Hepatocyte (in vitro differentiated cells): ENCODE measurements at places on chromosomes 12 and 14. TPM values are rescaled to one million over a fixed set of nuclear protein-coding genes. Genes with fewer than 3 reads are reported as not detected.

- peak overlapping the region; percentile 95 for H3K27ac ChIP-seq
- H3K4me3 ChIP-seq, result no peak overlapping the region
- no peaks in the 10 kb centered on the region for H3K36me3 ChIP-seq
- H3K4me1 ChIP-seq, result peaks cover 7% of the 10 kb centered on the region
- DNase-seq, result no peak
Measured at GRCh38 chr12:56082382-56082781, 2.4 kb downstream of the ERBB3 start.

GRCh38 chr12:85138833-85139232 is 102.7 kb downstream of the LRRIQ1 start:
- H3K27ac ChIP-seq, result no peak overlapping the region
- H3K4me3 ChIP-seq, result no peak overlapping the region
- H3K27me3 ChIP-seq, result no peaks in the 10 kb centered on the region
- no peak for DNase-seq
- H3K36me3 ChIP-seq, result no peaks in the 10 kb centered on the region

DNA sequence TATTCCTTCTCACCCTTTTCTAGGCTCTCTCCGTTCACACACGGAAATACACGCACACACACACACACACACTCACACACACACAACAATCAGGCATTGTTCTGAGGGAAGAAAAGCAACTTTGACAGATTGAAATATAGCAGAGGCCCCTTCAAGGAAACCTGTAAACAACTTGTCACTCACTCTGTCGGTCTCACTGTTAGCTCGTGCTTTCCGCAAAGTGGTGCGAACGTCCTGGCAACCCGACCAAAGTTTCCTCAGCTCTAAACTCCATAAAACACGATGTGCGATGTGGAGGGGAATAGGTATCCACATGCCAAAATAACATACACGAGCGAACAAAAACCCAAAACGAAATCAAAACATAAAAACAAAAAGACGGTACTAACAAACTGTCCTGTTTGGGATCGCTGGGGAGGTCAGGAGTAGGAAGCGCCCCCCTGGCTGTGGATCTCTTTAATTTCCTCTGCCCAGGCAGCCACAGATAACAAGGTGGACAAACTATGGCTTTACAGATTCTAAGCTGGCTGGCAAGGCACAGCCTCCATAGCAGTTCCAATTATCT is 822 bp upstream of the SOX5 start:
- no peaks in the 10 kb centered on the region for H3K36me3 ChIP-seq
- H3K27me3 ChIP-seq, result no peaks in the 10 kb centered on the region
- H3K4me1 ChIP-seq, result no peaks in the 10 kb centered on the region
- DNase-seq, result peak; percentile 10
- peak overlapping the region; percentile 41 for H3K4me3 ChIP-seq
- H3K27ac ChIP-seq, result peak overlapping the region; percentile 27

DNA sequence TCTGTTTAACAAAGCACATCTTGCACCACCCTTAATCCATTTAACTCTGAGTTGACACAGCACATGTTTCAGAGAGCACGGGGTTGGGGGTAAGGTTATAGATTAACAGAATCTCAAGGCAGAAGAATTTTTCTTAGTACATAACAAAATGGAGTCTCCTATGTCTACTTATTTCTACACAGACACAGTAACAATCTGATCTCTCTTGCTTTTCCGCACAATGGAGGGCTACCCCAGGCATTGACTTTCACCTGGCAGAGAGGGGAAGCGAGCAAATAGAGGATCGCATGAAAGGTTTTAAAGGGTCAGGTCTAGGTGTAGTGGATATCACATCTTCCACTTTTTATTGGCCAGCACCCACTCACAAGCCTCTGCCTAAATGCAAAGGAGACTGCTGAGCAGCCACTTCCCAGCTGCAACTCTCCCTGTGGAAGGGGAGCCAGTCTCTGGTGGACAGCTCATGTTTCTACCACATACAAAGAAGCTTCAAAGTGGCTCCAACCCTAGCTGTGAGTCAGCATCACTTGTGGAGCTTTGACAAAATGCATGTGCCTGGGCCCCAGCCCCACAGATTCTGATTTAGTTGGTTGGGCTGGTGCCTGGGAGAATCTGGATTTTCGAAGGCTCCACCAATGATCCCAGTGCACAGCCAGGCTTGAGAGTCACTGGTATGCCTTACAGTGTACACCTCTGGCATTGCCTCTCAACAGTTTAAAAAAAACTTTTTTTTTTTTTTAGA is 7.2 kb upstream of the FNTB start:
- no peaks in the 10 kb centered on the region for H3K27me3 ChIP-seq
- H3K27ac ChIP-seq, result peak overlapping the region; percentile 86
- no peak overlapping the region for H3K4me3 ChIP-seq
- DNase-seq, result peak; percentile 36

DNA sequence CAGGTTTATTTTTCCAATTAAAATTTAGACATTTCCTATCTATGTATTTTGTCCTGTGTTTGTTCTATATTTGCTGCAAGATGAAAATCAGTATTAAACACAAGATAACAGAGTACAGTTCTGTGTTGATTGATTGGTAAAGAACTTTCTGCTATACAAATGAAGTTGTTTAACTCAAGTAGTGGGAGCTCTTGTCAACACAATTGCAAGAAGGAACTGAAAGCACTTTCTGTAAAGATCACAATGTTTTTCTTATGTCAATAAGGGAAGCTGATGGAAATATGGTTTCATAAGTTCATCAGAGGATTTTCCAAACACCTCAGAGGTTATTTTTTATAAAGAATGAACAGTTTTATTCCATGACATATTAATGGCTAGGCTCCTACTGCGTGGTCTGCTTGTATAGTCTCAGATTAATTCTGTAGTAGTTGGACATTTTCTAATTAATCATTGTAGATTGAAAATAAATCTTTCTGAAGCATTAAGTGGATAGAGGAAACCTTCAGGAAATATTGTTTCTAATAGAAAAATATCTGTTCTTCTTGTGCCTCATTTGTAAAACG is 379.5 kb downstream of the LRFN5 start:
- no peak overlapping the region for H3K27ac ChIP-seq
- H3K27me3 ChIP-seq, result no peaks in the 10 kb centered on the region
- H3K36me3 ChIP-seq, result no peaks in the 10 kb centered on the region
- no peak overlapping the region for H3K4me3 ChIP-seq
- no peaks in the 10 kb centered on the region for H3K4me1 ChIP-seq

DNA sequence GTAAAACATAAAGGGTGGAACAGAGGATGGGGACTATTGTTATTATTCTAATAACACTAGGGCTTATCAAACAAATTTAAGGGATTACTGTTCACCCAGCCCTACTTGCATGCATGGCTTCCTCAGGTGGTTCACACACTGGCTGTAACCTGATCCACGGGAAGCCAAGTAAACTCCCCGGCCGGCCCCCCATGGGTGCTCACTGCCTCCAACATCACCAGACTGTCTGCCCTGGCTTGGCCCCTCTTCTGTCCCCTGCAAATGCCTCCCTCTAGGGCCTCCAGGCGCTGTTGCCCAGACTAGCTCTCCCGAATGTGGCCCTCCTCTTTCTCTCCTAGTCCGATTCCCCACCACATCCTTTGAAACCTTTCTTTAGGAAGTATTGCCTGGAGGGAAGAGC is 18.6 kb downstream of the FAIM2 start:
- no peak for DNase-seq
- H3K4me1 ChIP-seq, result no peaks in the 10 kb centered on the region
- H3K4me3 ChIP-seq, result no peak overlapping the region
- no peaks in the 10 kb centered on the region for H3K36me3 ChIP-seq
- H3K27me3 ChIP-seq, result peaks cover 3% of the 10 kb centered on the region

DNA sequence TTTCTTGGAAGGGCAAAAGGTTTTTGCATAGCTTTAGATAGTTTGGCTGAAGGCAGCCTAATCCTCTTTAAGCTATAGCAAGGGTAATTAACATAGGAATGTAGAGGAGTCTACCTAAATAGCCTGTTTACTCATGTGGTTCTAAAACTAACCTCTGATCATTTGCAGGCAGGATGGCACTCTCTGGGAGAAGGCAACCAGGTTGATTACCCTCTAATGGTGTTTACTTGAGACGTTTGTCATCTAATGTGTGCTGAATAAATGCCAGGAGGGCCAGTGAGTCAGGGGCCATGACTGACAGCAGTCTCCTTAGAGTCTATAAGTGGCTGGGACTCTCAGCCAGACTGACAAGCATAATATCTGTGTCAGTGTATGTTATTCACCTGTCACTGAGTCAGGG is 286.4 kb downstream of the PCNX1 start:
- H3K27ac ChIP-seq, result no peak overlapping the region
- no peaks in the 10 kb centered on the region for H3K36me3 ChIP-seq
- no peak overlapping the region for H3K4me3 ChIP-seq
- H3K4me1 ChIP-seq, result no peaks in the 10 kb centered on the region
- H3K27me3 ChIP-seq, result no peaks in the 10 kb centered on the region

GRCh38 chr14:21631084-21631483 is 3.7 kb downstream of the OR10G2 start:
- H3K27me3 ChIP-seq, result no peaks in the 10 kb centered on the region
- DNase-seq, result peak; percentile 34
- no peaks in the 10 kb centered on the region for H3K36me3 ChIP-seq
- no peak overlapping the region for H3K4me3 ChIP-seq
- no peaks in the 10 kb centered on the region for H3K4me1 ChIP-seq

- no peak for DNase-seq
- H3K27me3 ChIP-seq, result no peaks in the 10 kb centered on the region
- peaks cover 13% of the 10 kb centered on the region for H3K4me1 ChIP-seq
- H3K27ac ChIP-seq, result peak overlapping the region; percentile 5
- no peak overlapping the region for H3K4me3 ChIP-seq
Measured at GRCh38 chr14:59274991-59275391, 86.5 kb downstream of the DAAM1 start.

DNA sequence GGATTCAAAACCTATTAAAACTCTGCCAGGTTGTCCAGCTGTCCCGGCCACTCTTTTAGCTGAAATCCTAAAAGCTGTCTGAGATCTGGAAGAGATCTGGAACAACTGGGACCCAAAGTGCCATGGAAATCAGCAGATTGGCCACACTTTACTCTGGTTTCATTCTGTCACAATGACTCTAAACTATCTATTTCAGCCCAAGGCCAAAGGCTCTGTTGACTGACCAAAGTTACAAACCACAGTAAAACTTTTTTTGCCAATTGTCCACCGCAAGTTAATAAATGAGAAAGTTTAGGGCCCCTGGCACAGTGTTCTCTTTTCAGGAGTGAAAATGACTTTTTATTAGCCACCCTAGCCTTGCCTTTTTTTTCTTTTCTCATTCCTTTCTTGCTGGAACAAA is 113.4 kb upstream of the CPM start:
- no peaks in the 10 kb centered on the region for H3K4me1 ChIP-seq
- H3K4me3 ChIP-seq, result no peak overlapping the region
- H3K27me3 ChIP-seq, result no peaks in the 10 kb centered on the region
- no peak for DNase-seq
- peak overlapping the region; percentile 4 for H3K27ac ChIP-seq

GRCh38 chr12:10031771-10032175 is 1.3 kb downstream of the CLEC9A start:
- no peak overlapping the region for H3K4me3 ChIP-seq
- H3K27ac ChIP-seq, result no peak overlapping the region
- H3K36me3 ChIP-seq, result no peaks in the 10 kb centered on the region
- H3K4me1 ChIP-seq, result no peaks in the 10 kb centered on the region
- no peak for DNase-seq

DNA sequence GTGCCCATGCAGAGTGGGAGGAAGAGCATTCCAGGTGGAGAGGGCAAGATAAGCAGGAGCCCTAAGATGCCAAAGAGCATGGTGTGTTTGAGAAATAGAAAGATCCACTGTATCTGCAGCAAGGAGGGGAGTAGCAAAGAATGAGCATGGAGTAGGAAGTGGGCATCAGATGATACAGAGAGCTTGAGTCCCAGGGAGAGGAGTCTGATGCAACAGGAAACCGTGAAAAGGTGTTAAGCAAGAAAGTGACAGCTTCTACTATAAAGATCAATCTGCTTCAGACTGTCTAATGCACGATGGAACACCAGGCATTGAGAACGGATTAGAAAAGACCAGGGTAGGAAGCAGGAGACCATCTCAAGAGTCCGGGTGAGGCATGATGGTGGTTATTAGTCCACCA is 12.3 kb upstream of the GPRC5D start:
- no peaks in the 10 kb centered on the region for H3K27me3 ChIP-seq
- no peaks in the 10 kb centered on the region for H3K4me1 ChIP-seq
- no peak for DNase-seq

DNA sequence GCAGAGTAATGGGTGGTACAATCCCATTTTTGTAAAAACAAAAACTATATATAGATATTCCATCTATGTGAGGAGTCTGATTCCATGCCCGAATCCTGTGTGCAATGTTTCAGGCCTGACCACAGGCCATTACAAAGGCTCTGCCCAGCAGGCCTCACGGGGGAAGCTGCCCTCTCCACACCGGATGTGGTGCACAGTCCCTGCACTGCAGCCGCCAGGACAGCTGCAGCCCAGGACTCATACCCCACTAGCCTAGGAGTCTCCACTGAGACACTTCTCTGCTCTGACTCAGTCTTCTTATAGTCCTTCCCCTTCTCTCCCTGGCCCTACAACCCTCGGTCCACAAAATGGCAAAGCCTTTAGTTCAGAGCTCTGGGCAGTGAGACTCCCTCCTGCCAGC is 190.4 kb downstream of the PPM1H start:
- H3K4me1 ChIP-seq, result peaks cover 6% of the 10 kb centered on the region
- H3K27ac ChIP-seq, result no peak overlapping the region
- no peak for DNase-seq
- no peaks in the 10 kb centered on the region for H3K36me3 ChIP-seq
- no peak overlapping the region for H3K4me3 ChIP-seq

GRCh38 chr12:5794156-5794555 is 150.9 kb downstream of the ANO2 start:
- no peak overlapping the region for H3K4me3 ChIP-seq
- no peaks in the 10 kb centered on the region for H3K4me1 ChIP-seq
- no peak overlapping the region for H3K27ac ChIP-seq
- DNase-seq, result no peak
- H3K27me3 ChIP-seq, result peaks cover 5% of the 10 kb centered on the region
- no peaks in the 10 kb centered on the region for H3K36me3 ChIP-seq

GRCh38 chr14:50560931-50561285 is 963 bp downstream of the ATL1 start:
- H3K4me1 ChIP-seq, result no peaks in the 10 kb centered on the region
- H3K36me3 ChIP-seq, result no peaks in the 10 kb centered on the region

DNA sequence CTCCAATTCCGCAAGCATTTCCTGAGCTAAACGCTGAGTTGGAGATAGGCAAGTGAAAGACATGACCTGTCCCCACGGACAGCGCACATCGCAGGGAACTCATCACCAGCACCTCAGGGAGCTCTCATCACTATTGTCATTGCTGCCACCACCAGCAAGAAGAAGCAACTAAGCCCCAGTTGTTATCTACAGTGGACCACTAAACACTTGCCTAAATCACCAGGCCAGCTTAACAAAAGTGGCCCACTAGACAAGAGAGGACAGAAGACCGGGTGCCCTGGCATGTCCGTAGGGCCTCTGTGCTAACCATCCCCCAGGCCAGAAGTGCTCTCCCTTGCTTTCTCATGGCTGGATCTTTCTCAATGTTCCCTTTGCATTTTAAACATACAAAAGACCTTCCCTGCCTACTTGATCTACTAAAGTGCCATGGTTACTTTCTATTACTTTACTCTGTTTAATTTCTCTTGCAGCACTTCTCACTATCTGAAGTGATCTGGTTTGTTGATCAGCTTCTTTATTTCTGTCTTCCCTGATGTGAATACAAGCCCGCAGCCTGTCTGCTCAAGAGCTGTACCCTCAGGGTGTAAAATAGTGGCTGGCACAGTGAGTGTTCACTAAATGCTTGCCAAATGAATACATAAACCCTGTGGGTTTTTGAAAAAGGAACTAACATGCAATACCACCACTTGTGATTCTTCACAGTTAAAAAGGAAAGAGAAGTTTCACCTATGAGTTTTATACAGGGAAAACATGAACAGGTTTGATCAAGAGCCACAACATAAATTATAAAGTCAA is 60.9 kb upstream of the RFLNA start:
- no peaks in the 10 kb centered on the region for H3K27me3 ChIP-seq
- no peak overlapping the region for H3K4me3 ChIP-seq
- peak overlapping the region; percentile 95 for H3K27ac ChIP-seq

The SPIC gene
- total RNA-seq, result not detected in 2 replicates

The TRMT5 gene
- total RNA-seq, result 7.5 and 14.3 TPM in 2 replicates

The PTPRB gene
- 1.2 and 1.7 TPM in 2 replicates for total RNA-seq
